ENCODE measurements at places on chromosomes 5 and 9. TPM values are rescaled to one million over a fixed set of nuclear protein-coding genes. Genes with fewer than 3 reads are reported as not detected.

The ACTBL2 gene
- total RNA-seq: under 0.01 TPM

The PCDHB11 gene
- 0.44 TPM for total RNA-seq

The CRHBP gene
- not detected for total RNA-seq

The STPG3 gene
- total RNA-seq: not detected

The SLC9A3 gene
- 0.79 TPM for total RNA-seq

The CSF1R gene
- total RNA-seq: not detected

The TIMD4 gene
- total RNA-seq: not detected

Data from lung microvascular endothelial cell (primary cell).